C1 segment of cervical spinal cord (tissue), 14 donors: ENCODE measurements at places on chromosomes 16 and 17.

DNA sequence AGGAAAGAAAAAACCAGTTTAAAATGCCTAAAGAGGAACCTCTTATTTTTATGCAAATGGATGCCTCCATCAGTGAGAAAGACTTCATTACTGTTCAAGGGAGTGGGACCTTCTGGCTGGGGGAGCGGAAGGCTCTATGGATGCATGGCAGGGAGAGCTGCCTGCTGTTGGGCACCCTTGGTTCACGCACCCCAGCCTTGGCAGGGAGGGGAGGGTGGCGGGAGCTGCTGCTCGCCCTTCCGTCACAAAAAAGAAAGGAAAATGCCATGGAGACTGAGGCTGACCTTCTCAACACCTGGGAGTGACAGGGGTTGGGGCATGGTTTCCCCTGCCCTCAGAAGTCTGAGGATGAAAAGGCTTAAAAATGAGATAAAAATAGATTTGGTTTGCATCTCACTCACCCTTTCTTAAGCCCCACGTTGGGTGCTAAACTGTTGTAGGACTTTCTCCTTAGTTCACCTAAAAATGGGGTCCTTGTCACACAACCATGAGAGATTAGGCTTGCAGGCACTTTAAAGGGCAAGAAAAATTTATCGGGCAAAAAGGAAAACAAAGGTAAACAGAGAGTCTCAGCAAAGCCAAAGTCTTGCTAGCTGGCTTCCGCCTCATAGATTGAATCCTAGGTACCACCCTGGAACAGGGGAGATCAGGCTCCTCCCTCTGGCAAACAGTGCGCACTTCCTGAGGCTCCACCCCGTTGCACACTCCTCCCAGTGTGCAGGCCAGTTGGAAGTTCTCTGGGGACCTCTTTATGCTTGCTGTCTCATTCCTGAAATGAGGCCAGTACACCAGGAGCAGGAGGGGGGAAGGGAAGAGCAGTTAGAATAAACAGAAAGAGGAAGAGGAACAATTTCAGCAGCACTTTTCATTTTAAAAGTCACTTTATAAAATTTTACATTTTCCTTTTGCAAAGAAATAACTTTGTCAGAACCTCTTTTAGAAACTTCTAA is 31.6 kb downstream of the PHKB start:
- no peak for DNase-seq

DNA sequence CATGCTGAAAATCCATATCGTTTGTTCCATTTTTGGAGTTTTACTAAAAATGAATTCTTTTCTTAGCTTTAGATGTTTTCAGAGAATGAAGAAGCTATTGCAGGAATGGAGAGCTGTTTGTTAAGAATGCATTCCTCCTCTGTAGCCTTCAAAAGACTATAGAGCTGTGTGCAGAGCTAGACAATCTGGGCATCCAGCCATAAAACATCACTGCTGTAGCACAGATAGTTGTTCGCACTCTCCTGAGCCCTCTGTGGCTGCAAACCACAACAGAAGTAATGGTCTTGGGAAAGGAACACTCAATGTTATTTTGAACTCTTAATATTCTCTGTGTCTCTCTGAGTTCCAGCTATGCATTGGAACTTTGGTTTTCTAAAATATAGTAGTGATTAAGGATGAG is 4.9 kb downstream of the TNRC6C start:
- no peak for DNase-seq

- no peak for DNase-seq
Measured at GRCh38 chr17:63140255-63140654, 174.2 kb downstream of the TANC2 start.

GRCh38 chr17:76159157-76159556 is 18.1 kb upstream of the FOXJ1 start:
- no peak for DNase-seq

GRCh38 chr16:27974896-27975540 is 88.5 kb downstream of the GSG1L start:
- no peak for DNase-seq

DNA sequence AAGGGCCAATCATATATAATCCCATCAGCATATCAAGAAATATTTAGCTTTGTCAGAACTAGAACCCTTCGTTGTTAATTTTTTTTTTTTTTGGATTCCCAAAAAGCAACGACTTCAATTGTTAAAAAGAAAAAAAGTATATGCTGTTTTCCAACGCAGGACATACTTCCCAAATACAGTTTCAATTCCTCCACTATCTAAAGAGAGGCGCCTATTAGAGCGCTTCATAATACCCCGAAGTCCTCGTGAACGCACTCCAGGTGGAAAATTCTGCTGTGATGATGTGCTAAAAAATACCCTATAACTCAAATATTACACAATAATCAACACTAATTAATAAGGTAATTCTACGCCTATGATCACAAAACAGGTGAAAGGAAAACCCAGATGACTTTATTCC is 20.8 kb downstream of the GNA13 start:
- no peak for DNase-seq

- DNase-seq = no peak
Measured at GRCh38 chr17:30570596-30571265, 93.5 kb downstream of the GOSR1 start.

DNA sequence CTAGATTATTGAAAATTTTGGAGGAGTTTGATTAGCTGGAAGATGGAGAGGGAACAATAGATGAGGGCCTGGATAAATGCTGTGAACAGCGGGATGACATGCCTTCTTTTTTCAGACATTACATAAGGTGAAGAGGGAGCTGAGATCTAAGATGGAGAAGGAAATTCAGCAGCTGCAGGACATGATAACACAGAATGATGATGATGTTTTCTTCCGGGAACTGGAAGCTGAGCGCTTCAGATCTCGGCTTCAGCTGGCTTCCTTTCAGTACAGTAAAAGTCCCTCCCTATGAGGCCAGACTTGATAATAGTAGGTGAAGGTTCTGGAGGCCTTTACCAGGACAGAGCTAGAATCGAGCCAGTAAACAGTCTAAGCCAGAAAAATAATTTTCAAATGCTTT is 30.7 kb downstream of the CEP95 start:
- no peak for DNase-seq

- DNase-seq = no peak
Measured at GRCh38 chr16:26070302-26071100, 378.7 kb downstream of the HS3ST4 start.

DNA sequence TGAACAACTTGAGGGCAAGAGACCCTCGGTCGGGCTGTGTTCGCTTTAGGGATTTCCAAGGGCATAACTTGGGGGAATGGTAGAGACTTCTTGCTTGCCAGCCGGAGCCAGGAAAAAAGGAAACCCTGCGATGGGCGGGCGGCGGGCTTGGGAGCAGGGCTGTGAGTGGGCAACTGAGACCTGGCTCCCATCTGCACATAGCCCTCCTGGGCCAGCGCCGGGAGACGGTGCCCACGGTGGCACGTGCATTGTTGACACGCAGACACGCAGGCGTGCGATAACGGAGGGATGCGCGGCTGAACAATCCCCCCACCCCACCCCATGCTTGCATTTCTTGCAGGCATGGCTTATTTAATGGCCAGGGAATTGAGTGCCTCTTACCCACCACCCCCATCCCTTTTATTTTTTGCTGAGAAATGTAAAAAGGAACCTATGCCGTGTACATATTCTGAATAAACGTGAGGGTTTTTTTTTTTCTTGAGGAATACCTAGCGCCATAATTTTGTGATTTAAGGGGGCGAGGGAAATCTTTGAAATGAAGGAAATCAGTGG is 17.1 kb upstream of the ZFHX3 start:
- no peak for DNase-seq

DNA sequence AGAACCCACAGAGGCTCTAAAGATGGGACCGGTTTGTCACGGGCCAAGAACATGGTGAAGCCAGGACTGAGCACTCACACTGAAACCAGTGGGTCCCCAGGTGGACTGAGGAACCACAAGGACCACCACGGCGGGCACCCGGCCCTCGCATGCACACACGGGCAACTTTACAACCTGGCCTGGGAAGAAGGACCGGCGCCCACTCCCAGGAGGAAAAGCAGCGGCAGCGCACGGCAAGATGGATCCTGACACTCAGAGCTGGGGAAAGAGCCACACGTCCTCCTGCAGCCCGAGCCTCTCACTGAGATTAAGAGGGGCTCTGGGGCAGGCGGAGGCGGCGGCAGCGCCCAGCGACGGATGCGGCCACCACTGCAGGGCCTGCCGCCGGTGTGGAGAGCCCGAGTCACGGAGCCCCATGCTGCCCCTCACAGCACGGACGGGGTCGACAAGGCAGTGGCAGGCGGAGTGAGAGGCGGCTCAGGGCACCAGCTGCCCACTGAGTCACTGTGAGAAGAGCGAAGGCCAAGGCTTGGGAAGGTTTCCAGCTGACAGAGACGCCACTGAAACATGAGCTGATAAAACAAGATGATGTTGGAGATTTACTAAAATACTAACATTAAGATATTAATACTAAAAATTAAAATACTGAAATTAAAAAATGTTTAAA is 118.3 kb downstream of the ANKRD11 start:
- no peak for DNase-seq

DNA sequence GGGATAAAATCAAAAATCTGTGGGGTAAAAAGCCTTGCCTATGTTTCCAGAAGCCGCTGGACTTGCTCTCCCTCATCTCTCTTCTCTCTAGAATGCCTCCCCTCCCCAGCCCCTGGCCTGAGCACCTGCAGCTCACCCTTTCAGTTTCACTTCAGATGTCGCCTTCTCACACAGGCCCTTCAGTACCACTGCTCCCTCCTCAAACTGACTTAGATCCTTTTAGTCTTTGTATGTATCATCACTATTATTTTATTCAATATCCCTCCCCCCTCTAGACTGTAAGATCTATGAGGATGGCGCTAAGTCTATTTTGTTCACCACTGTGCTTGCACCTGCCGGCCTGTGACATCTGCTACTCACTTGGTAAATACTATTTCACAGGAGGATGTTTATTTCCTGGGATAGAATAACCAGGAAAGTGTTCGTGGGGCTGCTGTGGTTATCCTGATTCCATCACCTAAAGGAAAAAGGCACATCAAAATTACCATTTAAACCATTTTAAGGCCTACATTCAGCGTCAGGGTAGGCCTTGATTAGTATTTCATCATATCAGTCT is 122.3 kb downstream of the MRTFB start:
- no peak for DNase-seq

- DNase-seq = no peak
Measured at GRCh38 chr16:19166500-19166899, 1.5 kb upstream of the SYT17 start.

GRCh38 chr17:67574658-67575293 is 143.0 kb upstream of the NOL11 start:
- no peak for DNase-seq

DNA sequence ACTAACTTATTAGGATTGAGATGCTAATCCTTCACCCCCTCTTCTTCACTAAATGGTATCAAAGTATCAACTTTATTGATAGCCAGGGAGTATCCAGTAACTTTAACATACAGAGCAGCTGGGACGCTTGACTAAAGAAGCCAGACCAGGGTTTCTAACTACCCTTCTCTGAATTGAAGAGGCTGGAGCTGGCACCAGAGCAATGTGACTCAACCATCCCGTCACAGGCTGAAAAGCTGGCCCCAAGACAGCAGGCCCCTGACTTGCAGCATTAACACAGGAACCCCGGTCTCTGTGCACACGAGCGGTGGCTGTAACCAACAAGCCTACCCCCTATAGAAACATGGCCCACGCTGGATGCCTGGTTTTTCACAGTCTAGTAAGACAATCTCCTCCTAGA is 59.8 kb downstream of the ANKFN1 start:
- no peak for DNase-seq

DNA sequence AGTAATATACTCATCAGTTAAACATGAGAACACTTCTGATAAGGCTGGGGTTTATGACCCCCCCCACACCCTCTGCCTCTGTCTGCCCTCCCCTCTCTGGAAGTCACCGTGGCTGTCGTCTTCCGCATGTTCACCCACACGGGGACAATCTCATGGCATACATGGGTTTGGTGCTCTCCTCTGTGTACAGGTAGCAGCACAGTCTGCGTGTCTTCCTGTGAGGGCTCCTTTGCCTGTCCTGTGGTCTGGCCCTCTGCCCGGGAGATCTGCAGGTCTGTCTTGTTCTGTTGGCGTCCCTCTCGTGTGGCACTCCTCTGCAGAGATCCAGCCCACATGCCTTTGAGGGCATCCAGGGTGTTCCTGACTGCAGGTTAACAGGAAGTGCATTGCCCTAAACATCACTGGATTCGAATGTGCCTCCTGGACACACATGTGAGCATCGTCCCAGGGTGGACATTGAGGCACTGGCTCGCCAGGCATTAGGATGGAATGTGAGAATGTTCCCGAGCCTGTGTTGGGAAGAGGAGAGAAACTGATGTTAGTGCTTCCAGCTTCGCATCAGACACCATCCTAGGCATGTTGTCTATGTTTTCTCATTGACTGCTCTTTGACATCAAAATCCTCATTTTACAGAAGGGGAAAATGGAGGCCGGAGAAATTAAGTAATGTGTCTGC is 54.5 kb downstream of the NKD1 start:
- DNase-seq = no peak

DNA sequence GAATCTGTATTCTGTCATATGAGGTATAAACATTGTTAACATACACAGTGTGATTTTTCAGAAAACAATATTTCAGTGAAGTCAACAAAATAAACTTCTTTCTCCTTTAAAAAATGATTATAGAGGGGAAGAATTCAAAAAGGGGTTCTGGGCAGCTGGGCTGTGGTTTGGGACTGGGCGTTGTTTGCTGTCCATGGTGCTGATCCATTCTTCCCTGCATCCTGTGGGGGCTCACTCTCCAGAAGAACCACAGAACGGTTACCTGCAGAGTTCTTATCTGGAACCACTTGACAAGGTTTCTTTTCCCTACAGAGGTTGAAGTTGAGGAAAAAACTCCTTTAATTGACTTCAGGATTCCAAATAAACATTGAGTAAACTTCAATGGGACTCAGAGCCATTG is 1091.0 kb downstream of the CDH8 start:
- DNase-seq = no peak

GRCh38 chr17:7292729-7293128 is 1.7 kb downstream of the YBX2 start:
- no peak for DNase-seq

DNA sequence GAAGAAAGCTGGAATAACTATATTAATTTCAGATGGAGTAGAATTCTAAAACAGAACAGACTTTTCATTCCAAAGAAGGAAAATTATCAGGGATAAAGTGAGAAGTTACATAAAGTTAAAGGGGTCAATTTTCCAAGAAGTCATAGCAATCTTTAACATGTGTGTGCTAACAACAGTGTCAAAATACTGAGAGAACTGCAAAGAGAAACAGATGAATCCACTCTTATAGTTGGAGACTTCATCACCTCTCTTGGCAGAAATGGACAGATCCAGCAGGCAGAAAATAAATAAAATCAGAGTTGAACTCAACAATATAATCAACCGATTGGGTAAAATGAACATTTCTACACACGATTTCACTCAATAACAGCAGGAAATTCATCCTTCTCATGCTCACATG is 5.4 kb downstream of the ABCA9 start:
- DNase-seq = no peak

DNA sequence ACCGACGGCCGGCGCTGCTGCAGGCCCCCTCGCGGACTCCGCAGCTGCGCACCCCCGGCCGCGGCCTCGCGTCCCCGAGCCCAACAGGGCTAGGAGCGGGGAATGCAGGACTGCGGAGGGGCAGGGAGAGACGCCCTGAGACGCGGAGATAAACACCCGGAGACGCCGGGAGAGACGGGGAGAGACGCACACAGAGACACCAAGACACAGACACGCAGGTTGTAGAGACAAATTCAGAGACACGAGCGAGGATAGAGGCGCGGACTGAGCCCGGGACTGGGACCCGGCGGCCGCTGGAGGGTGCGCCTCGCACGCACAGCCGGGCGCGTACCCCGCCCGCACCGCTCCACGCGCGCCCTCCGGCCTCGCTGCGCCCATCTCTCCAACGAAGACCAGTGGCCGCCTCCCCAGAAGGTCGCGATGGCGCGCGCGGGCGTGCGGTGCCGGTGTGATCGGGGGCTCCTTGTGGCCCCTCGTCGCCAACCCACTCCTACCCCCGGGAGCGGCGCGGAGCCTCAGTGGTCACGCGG is 902 bp downstream of the STAC2 start:
- no peak for DNase-seq
